ENCODE measurements at places on chromosomes 7 and 10. TPM values are rescaled to one million over a fixed set of nuclear protein-coding genes. Genes with fewer than 3 reads are reported as not detected.

The NME8 gene
- total RNA-seq, result not detected

The CALHM1 gene
- total RNA-seq, result not detected

The RBP4 gene
- total RNA-seq, result 23.1 TPM

The FHIP2A gene
- total RNA-seq, result 38.4 TPM

The HSPA12A gene
- total RNA-seq, result 10.2 TPM

The FRMD4A gene
- 55.9 TPM for total RNA-seq

DNA sequence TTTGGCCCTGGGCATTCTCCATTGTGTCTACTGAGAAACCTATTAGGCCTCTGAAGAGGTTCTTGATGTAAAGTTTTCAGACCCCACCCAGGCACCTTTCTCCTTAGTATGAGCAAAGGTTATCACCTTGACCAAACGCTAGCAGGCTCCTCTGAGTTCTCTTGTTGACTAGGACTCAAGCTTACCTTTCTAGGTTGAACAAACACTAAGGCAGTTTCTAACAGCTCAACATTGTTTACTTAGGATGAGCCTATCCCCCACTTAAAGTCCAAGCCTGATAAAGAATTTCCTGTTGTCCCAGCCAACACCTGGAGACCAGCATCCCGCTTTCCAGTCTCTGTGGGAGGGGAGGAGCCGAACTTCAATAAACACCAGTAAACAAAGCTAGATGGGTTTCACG, 26.3 kb upstream of the ITGB8 start:
- no peak for DNase-seq

DNA sequence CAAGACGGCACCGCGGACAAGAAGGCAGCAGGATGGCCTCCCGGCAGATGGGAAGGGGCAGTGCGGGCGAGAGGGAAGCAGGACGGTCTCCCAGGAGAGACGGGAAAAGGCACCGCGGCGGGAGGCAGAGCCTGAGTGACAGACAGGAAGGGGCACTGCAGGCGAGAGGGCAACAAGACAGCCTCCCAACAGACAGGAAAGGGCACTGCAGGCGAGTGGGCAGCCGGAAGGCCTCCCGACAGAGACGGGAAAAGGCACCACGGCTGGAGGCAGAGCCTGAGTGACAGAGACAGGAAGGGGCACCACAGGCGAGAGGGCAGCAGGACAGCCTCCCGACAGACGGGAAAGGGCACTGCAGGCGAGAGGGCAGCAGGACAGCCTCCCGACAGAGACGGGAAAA, 32.6 kb downstream of the ESYT2 start:
- DNase-seq, result no peak

GRCh38 chr7:17546592-17546991, 248.1 kb downstream of the AHR start:
- DNase-seq, result no peak

GRCh38 chr10:16910793-16911164, 93.6 kb upstream of the RSU1 start:
- DNase-seq, result no peak

DNA sequence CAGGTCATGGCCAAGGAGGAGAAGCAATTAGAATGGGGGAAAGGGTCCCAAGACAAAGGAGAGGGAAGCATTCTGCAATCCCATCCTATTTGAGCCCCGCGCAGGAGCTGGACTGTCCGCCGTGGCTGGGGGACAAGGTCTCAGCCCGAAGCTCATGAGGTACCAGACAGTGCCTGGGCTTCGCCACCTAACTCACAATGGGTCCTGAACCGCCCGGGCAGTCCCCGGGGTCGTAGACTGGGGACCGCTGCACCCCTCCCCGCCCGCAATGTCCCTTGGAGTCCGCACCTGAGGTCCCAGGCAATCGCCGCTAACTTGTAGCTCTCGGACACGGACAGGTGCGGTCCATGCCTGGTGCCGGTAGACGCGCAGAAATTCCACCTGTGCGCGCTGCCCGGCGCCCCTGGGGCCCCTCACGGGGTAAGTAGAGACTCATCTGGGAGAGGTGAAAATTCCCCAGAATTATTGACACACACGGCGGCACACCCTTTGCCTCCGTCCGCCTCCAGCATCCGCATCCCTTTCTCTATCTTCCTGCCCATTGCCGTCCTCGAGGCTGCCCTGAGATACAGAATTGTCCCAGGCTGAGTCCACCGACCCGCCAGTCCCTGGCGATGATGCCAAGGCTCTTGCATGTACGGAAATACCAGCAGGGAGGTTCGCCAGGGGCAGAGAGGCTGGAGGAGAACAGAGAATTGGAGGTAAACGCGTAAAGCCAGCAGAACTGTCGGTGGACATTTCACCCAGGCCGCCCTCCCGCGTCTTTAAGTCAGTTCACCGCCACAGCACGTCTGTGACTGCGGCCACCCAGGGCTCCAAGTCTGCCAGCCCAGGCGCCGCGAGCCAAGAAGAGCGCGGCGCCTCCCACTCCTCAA, 1.8 kb downstream of the CHRM2 start:
- DNase-seq, result no peak

DNA sequence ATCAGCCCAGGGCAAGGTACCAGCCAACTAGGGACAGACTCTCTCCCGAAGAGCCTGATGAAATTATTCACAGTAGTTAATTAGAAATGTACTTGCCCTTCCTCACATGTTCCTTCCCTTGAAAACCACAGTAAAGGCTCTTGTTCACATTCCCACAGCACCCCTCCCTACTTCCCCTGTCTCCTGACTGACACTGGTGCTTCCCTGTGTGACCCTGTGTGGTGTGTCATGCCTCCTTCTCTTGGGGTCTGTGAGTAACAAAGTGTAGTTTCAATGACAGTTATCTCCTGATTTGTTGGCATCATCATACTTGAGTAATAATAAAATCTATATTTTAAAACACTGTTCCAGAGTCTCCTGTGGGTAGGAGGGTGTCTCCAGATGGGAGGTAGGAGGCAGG, 209.7 kb downstream of the ABCA13 start:
- no peak for DNase-seq

- DNase-seq, result no peak
Observed at GRCh38 chr10:60652628-60653027, 125.7 kb upstream of the CDK1 start.

DNA sequence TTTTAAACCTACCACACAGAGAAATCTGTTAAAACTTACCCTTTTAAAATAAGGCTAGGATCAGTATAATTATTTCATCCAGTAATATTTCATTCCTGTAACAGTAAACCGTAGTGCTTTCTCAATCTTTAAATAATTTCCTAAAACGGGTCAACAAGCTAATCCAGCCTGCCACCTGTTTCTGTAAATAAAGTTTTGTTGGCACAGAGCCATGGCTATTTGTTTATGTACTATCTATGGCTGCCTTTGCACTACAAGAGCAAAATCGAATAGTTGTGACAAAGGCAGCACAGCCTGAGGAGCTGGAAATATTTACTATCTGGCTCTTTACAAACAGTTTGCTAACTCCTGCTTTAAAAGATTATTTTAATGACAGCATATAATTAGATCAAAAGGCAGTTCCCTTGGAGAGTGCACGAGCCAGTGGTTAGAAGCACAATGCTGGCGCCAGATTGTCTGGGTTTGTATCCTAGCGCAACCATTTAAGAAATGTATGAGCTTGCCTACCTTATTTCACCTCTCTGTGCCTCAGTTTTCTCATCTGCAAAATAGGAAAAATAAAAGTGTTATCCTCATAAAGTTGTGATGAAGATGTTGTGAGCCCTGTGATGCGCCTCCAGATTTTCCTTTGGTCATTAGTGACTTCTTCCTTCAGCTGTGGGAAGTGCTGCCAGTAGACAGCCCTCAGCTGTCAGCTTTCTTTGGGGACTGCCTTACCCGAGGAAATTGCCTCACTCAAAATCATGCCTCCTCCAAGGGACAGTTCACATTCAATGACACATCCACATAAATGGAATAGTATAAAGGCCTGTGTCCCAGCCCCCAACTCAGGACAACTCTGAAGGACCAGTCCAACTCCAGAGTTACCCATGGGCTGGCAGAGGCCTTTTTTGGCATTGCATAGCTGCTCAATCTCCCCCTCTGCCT, 11.8 kb upstream of the MIOS start:
- no peak for DNase-seq

DNA sequence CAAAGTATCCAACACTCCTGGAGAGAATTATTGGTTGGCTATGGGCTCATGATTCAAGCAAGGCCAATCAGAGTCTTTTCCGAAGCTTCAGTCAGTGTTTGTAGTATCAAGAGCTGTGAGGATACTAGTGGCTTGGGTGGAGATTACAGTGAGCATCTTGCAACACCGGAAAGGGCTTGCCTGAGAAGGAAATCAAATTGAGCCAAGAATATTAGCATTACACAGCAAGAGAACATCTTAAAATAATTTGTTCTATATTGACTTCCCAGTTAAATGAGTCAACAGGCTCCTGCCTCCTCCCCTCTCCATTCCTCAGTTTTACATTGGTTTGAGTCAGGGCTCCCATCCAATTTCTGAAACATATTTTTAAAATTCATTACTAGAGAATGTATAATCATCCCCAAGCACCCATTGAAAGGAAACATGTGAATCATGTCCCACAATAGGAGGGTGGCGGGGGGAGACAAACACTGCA, 127.4 kb downstream of the ELAPOR2 start:
- no peak for DNase-seq

DNA sequence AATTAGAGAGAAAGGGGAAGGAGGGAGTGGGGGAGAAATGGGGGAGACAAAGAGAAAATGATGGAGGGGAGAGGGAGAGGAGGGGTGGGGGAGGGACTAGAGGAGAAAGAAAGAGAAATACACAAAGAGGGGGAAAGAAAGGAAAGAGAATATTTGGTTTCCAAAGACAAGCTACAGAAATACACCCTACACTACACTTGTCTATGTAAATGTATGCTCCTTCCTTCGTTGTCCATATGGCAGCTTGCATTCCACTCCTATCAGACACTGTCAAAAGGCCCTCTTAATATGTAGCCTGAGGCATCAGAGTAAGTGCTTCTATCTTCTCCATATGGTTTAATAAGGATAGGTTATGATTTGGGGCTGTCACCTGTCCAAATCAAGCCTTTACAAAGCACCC, 92.8 kb upstream of the FEZF1 start:
- no peak for DNase-seq

DNA sequence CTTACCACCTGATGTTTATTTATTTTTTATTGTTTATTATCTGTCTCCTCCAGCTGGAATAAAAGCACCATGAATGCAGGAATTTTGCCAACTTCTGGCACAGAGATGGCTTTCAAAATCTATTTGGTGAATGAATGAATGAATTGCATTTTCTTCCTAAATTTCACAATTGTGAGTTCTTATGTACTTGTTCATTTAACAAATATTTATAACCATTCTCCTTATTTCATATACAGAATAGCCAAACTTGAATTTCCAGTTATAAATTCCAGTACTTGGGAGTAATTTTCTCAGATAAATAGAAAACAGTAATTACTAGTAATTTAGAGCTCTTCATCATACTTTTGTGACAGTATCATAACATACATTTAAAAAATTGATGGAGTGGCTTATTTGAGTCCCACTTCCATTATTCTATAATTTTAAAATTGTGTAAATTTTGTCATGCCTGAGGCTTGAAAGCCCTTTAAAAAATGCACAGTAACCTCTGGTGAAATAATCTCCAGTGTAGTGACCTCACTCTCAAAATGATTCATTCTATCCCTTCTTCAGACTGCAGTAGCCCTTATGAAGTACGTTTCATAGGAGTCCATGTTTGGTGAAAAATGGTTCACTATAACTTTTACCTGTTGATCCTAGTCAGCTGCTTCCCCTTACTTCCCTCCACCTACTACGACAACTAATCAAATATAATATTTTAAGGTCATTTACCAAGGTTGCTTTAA, 40.0 kb upstream of the SRI start:
- no peak for DNase-seq

DNA sequence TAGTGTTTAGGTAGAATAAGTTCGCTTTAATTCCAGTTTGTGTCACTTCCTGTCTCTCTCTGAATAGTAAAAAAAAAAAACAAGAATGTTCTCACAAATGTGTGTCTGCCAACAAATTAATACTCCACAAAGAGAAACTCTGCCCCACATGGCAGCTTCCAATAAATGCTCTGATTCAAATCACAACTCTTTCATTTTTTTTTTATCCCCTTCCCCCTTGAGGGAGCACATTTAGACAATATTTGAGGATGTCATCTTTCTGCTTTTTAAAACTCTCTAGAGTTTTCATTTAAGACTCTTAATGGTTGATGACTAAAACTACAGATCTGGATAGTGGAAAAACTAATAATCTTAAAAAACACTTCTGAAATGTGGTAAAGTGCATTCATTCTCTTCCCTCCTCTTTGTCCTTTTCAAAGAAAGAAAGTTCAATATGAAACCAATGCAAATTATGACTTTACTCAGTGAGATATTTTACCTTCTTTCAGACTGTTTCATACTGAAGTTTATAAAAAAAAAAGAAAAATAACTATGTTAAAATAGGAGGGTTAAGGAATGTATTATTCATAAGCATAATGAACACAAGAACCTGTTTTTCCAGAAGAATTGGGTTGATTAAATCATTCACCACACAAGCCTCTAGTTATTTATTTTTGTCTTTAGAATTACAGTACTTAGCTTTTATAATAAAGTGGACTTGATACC, 42.3 kb downstream of the ARID5B start:
- DNase-seq, result no peak

GRCh38 chr7:157291404-157292080, 45.3 kb upstream of the DNAJB6 start:
- no peak for DNase-seq

- DNase-seq, result no peak
Observed at GRCh38 chr7:73342645-73343044, 14.7 kb downstream of the FKBP6 start.

GRCh38 chr7:34086981-34087380, 181.6 kb downstream of the BMPER start:
- no peak for DNase-seq

DNA sequence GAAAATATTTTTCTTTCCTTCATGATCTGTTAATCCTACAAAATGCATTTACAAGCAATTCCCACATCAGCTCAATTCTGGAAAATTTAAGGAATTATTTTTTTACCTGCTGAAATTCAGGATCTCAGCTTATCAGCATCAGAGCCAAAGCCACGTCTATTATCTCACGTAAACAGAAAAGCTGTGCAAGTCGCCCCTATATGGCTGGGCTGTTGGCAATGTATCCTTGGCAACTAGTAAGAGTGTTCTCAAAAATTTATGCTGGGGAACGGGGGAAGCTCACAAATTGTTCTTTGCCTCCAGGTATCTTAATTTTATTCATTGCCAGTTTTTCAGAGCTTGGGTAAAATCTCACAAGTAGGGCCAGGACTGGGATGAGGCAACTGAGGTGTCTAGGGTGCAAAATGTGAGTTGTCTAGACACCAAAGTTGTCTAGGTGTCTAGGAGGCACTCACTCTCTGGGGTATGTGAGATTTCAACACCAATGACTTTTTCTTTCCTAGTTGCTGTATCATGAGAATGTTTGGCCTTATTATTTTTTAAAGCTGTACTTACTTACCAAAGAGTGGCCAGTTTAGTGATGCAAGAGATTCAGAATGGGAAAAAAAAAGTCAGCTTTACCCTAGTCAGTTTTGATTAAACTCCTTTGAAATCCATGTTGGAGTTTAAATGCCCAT, 5.1 kb downstream of the GSTO2 start:
- DNase-seq, result no peak

GRCh38 chr7:13826752-13827151, 162.7 kb downstream of the ETV1 start:
- no peak for DNase-seq
